ENCODE measurements at places on chromosomes 3 and 15.
A peak's percentile ranks its signal among the peaks of the same experiment; 100 is the strongest.

DNA sequence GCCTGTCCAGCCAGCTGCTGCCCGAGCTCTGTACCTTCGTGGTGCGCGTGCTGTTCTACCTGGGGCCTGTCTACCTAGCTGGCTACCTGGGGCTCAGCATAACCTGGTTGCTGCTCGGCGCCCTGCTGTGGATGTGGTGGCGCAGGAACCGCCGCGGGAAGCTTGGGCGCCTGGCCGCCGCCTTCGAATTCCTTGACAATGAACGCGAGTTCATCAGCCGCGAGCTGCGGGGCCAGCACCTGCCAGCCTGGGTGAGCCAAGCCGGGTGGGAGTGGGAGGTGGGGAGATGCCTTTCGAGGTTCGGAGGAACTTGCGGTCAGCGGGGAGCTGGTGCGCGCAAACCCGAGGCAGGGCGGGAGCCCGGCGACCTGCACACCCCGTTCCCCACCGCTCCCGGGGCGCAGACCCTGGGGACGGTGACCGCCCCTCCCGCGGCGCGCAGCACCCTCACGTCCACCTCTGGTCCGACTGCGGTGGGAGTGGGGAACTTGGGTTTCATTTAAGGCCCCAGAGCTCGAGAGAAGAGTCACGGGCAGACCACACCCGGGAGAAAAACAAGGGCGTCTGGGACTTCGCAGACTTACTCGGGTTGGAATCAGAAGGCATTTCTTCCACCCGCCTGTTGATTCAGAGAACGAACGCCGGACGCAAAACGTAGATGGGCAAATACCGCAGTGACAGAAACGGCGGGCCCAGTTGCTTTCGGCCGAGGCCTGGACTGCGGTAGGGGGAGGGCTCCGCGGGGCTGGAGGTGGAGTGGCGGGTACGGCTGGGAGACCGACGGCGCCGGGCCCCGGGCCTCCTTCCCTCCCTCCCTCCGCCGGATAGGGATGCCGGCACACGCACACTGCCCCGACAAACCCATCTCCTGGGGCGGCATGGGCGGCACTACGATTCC lies 708 bp downstream of the ESYT3 start:
- DNase-seq, result peak; percentile 59

DNA sequence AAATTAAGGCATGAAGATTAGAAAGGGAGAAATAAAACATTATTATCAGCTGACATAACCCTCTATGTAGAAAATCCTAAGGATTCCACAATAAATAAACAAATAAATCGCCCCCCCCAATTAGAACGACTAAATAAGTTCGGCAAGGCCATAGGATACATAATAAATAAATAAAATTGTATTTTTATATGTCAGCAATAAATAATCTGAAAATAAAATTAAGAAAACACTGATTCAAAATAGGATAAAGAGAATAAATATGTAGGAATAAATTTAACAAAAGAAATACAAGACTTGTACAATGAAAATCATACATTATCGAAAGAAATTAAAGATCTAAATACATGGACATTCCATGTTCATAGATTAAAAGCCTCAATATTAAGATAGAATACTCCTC lies 5.1 kb downstream of the TTC23 start:
- DNase-seq, result no peak

DNA sequence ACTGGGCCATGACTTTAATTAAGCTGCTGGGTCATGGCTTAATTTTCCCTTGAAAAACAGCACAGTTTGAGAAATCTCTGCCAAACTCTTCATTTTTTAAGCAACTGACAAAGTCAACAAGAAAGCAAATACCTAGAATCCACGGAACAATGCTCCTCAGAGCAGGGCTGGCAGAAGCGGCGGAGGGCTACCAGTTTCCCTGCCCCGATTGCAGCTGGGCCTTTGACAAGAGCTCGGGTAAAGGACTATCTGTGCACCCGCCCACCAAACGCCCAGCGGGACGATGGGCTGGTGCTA lies 1.2 kb downstream of the GOLIM4 start:
- DNase-seq, result no peak

DNA sequence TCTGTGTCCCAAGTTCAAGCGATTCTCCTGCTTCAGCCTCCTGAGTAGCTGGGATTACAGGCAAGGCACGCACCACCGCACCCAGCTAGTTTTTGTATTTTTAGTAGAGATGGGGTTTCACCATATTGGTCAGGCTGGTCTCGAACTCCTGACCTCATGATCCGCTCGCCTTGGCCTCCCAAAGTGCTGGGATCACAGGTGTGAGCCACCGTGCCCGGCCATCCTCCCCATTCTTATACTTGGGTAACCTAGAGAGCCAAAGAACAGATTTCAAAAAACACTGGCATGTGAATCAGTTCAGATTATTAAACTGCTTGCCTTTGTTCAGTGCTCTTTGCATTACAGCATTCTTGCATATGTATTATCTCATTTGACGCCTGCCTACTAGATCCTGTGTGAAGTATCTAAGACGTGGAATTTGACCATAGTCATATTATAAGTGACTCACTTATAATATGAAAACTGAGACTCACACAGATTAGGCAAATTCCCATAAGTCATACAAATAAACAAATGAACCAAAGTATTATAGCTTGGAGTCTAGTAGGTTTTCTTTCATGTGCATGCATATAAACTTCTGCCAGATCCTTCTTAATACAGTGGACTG lies 123.5 kb downstream of the UNC13C start:
- DNase-seq, result no peak

GRCh38 chr15:75887178-75887577 lies 16.5 kb upstream of the FBXO22 start:
- no peak for DNase-seq

DNA sequence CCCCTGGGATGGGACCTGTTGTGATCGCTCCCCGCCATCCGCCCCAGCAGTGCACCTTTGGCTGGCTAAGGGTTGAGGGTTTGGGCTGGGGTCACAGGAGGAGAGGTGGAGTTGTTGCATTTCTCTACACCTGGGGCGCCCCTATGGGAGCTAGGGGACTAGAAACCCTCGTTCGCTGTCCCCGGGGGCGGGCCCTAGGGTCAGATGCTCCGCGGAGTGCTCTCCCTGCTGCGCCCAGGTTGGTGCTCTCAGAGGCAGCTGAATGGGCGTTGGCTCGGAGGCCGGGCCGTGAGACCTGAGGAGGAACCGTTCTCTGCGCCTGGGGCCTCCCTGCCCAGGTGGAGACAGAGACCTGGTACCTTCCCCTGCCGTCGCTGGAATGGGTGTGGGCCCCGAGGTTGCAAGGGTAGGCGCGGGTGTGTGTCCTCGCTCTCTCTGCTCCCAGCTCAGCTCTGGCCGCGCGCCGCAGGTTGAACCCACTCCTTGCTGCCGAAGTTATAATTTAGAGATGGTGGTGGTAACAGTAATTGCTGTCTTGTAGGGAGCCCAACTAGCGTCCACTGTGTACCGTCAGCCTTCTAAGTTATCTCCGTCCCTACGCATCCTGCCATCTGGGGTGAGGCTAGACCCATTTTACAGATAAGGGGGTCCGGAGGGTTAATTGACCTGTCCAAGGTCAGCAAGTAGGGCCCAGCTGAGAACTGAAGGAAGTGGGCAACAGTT lies 965 bp downstream of the FLNB start:
- DNase-seq, result peak; percentile 73

- no peak for DNase-seq
Measured at GRCh38 chr3:195859846-195860411, 48.2 kb upstream of the MUC4 start.

DNA sequence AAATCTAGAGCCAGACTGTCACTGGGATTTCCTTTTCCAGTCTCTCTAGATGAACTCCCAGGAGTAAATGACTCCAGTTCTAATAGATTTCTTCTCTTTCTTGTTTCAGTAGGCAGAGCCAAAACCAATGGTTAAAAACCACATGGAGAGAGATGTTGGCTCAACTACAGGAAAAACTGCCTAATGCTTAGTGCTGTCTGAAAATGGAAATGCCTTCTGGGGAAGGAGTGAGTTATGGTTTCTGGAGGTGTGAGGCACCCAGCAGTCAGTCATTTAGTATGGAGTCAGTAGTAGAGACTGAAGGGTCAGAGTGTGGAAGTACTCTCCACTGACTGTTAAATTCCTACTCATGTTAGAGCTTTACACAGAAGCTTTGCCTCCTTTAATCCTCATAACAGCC lies 136.7 kb downstream of the CCNL1 start:
- no peak for DNase-seq

DNA sequence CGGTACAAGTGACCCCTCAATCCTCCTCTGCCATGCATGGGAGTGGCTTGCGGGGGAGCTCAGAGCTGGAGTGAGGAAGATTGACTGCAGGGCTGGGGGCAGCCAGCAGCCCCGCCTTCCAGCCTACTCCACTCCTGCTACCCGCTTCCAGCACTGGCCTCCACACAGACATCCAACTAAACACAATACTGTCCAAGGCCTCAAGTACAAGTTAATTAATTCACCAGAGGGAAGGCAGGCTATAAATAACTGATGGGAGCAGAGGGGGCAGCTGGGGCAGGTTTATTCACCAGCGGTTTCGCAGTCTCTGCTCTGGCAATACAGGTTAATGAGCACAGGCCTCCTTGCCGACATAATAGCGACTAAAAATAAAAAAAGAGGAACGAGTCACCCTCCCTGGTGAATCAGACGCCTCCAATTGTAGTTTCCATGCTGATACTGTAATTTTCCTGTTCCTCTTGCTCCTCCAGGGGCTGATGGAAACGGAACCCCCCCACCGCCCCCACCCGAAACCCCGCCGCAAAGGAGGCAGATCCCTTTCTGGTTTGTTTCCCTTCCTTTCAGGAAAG lies 166.4 kb upstream of the TLE3 start:
- DNase-seq, result no peak
